NCI-H2029 treated with DMSO at 0.1 percent for 48 hours (cell line): ENCODE measurements at places on chromosomes 11 and 22.

- DNase-seq: no peak
Observed at GRCh38 chr11:11279956-11280689, 72.9 kb downstream of the CSNK2A3 start.

DNA sequence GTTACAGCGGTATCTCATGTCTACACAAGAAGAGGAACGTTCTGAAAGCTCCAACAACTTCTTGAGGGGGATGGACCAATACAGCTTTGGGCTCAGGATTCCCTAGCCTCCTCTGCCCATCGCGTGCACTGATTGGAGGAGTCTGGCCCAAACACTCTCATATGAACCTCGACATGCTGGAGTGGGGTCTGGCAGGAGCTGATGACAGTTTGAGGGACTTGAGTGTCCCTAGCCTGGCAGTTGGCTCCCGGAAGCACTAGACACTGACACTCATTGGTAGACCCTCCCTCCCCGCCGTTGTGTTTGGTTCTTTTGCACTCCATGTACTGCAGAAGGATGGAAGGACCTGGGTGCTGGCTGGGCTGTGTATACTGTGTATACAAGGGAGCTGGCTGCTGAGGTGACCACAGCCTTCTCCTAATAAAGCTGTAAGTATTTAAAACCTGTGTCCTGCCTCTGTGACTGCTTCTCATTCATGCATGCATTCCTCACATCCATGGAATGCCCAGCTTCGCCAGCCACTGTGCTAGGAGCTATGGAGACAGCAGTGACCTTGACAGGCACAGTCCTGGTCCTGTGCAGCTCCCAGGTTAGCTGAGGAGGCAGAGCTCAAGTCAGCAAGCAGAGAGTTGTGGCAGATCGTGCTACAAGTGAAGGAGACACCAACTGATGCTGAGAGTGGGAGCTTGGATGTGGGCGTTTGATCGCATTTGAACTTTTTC lies 27.9 kb downstream of the ADAMTS15 start:
- no peak for DNase-seq

GRCh38 chr22:24536089-24536488 lies 18.8 kb downstream of the GUCD1 start:
- no peak for DNase-seq

DNA sequence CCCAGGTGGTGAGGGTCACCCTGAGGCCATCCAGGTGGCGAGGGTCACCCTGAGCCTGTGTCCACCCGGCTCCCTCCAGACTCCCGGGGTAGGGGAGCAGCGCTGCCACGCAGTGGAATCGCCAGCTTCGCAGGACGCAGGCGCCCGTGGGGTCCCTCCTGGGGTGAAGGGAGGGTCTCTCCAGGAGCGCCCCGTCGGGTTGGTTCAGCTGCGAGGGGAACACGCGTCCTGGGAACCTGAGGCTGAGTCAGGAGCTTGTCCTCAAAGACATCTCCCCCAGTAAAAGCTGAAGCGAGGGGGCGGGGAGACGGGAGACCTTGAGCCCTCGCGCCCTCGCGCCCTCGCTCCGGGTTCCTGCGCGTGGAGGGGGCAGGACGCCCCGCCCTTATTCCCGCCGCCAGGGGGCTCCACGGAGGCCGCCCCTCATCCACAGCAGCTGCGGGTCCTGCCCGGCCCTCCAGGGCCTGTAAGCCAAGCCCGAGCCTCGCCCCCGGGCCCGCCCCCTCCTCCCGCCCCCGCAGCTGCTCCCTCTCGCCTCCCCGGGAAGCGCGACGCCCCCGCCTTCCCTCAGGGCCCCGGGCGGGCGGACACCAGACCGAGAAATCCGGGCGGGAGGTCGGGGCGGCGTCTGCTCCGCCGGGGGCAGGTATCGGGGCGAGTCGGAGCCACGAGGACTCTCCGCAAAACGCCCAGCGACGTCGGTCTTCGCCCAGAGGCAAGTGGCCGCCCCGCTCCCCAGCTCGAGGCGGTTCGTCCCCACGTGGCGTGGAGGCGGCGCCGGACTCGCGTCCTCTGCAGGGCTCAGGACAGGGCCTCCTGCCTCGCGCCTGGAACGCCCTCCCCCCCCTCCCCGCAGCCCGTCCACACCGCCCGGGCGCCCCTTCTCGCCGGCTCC lies 22.8 kb downstream of the PIM3 start:
- no peak for DNase-seq

DNA sequence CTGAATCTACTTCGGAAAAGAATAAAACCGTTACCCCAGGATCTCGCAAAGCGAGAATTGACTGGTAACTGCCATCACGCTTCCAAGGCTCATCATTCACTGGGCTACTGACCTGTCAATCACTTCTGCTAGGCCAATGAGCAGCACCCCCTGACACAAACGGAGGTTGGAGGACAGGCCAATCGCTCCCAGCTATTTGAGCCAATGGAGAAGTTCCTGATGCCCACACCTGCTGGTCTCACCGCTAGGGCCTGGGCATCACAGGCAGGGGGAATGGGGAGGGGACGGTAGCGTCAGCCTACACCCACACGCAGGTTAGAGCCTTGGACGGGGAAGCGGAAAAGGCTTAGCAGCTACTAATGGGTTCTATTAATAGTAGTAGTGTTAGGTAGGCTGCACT lies 56.7 kb upstream of the CHST1 start:
- no peak for DNase-seq

- no peak for DNase-seq
Observed at GRCh38 chr11:110433393-110434333, 3.9 kb downstream of the FDX1 start.

DNA sequence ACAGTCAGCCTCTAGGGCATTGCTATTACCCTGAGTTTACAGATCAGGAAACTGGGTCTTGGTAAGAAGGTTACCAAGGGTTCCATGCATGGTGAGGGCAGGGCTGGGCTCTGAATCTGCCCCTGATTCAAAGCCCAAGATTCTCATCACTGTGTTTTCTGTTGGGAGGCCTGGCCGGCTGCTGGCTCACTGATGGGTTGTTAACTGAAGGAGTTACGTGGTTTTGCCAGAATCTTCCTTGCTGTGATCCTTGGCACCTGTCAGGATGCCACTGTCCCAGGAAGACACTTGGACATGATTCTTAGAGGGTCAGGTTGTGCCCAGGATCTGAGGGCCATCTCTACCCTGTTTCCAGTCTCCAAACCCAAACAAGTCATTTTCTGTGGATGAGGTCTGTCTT lies 61.5 kb downstream of the ADAMTS15 start:
- DNase-seq: no peak

- no peak for DNase-seq
Observed at GRCh38 chr11:81424822-81425221, 1308.8 kb downstream of the FAM181B start.

DNA sequence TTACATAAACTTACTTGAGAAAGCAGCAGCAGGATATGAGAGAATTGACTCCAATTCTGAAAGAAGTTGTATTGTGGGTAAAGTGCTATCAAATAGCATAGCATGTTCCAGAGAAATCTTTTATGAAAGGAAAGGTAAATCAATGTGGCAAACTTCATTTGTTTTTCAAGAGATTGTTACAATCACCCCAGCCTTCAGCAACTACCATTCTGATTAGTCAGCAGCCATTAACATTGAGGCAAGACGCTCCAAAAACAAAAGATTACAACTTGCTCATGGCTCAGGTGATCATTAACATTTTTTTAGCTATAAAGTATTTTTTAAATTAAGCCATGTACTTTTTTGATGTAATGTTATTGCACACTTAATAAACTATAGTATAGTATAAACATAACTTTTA lies 357.2 kb downstream of the TMEM135 start:
- DNase-seq: no peak

DNA sequence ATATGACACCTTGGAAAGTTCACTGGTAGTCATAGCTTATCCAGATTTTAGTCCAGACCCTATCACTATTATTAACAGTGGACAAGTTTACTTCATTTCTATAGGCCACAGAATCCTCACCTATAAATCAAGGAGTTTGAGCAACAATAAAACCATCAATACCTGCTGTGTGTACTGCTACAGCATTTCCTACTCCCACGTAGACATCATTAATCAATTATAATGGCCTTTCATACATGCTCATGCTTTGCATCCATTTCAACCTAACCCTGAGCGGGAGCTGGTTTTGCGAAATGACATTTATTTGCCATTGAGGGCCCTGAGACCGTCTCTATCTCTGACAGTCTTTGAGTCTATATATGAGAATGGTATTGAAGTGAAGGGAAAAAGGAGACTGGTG lies 312.3 kb downstream of the FAT3 start:
- no peak for DNase-seq

GRCh38 chr11:113263458-113264259 lies 50.7 kb upstream of the TTC12 start:
- no peak for DNase-seq

GRCh38 chr11:1792461-1792860 lies 28.7 kb upstream of the CTSD start:
- DNase-seq: no peak

DNA sequence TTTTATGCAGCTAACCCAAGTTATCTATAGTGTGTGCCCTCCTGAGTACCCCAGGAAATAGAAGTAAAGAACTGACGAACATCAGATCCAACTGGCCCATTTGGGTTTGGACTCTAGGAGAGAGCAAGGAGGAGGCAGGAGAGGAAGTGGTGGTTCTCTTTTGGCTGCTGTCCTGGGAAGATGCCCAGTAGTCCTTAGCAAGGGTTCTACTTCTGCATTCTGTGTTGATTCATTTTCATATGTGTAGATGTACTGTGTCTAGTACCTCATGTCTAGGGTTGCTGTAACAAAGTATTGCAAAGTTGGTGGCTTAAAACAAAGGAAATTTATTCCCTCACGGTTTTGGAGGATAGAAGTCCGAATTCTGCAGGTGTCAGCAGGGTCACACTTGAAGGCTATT lies 6.6 kb upstream of the MMP27 start:
- DNase-seq: no peak

GRCh38 chr11:86151174-86152005 lies 82.5 kb upstream of the PICALM start:
- DNase-seq: no peak

DNA sequence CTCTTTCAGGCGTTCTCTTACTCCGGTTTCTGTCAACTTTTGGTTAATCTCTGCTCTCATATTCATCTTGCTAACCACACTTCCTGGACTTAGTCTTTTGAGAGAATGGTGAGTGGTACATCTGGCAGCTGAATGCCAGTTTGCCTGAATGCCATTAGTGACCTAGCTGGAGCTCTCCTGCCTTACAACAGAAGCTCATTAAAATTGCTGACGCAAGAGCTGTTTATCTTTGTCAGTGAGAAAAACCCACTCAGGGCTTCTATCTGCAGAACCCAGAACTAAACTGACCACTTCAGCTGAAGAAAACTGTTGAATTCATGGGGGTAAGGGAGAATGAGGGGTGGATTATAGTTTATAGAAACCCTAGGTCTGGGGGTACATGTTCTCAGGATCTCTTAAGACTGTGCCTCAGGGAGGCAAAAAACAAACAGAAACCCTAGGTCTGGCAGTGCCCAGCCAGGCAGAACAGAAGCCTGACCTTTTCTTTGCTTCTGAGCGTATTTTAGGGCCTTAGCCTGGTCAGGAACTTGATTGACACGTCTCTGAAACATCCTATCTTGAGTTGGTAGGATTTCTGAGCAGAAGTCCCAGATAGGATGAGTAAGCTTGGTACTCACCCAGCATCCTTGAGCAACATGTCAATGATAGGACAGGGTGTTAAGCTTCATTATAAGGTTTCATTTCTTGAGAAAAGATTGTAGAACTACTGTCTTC lies 52.8 kb upstream of the YWHAH start:
- DNase-seq: no peak

GRCh38 chr11:19938169-19938856 lies 222.0 kb downstream of the DBX1 start:
- DNase-seq: no peak

- no peak for DNase-seq
Observed at GRCh38 chr11:35337136-35337913, 82.0 kb downstream of the SLC1A2 start.

GRCh38 chr11:65640483-65641296 lies 2.8 kb downstream of the SIPA1 start:
- DNase-seq: no peak

DNA sequence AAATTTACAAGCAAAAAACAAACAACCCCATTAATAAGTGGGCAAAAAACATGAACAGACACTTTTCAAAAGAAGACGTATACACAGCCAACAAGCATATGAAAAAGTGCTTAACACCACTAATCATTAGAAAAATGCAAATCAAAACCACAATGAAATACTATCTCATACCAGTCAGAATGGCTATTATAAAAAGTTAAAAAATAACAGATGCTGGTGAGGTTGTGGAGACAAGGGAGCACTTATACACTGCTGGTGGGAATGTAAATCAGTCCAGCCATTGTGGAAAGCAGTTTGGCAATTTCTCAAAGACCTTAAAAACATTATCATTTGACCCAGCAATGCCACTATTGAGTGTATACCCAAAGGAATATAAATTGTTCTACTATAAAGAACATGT lies 72.3 kb downstream of the BBOX1 start:
- no peak for DNase-seq

GRCh38 chr11:16049611-16050010 lies 306.7 kb downstream of the SOX6 start:
- peak; percentile 13 for DNase-seq

GRCh38 chr11:48341466-48341865 lies 16.7 kb downstream of the OR4C3 start:
- no peak for DNase-seq

DNA sequence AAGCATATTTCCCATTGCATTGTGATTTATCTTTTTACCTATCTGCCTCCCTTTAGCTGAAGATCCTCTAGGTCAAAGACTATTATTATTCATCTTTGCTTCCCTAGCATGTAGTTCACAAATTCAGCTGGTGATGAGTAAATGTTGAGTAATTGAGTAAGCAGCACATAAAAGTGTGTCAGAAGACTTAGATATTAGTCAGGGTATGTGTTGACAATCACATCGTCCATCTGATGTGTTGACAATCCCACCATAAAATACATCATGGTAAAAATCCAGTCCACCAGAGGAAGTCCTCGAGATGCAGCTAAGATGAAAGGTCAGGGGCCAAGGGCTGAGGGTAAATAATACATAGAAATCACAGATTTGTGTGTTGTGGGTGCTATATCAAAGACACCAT lies 22.9 kb upstream of the ABTB2 start:
- no peak for DNase-seq

GRCh38 chr11:38060920-38061319 lies 1462.9 kb upstream of the RAG2 start:
- DNase-seq: no peak

- no peak for DNase-seq
Observed at GRCh38 chr11:37449146-37449545, 851.1 kb upstream of the RAG2 start.

DNA sequence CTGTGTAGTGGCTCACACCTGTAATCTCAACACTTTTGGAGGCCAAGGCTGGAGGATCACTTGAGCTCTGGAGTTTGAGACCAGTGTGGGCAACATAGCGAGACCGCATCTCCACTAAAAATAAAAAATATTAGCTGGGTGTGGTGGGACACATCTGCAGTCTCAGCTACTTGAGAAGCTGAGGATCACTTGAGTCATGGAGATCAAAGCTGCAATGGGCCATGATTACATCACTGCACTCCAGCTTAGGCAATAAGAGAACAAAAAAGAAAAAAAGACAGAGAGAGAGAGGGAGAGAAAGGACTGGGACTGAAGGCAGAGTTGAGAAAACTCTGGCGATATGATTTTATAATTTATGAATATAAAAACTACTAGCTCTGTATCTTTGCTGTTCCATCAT lies 473.1 kb downstream of the LRRC4C start:
- no peak for DNase-seq
